ENCODE measurements at places on chromosomes 4 and X. TPM values are rescaled to one million over a fixed set of nuclear protein-coding genes. Genes with fewer than 3 reads are reported as not detected.

Gene MAGED1
- 192 TPM for total RNA-seq

Gene SULT1B1
- total RNA-seq, result 68.2 TPM

Gene ITIH6
- total RNA-seq, result not detected

Gene PCYT1B
- total RNA-seq, result 0.90 TPM

Gene LAP3
- total RNA-seq, result 73.7 TPM

Gene FGG
- total RNA-seq, result not detected

Gene FHDC1
- total RNA-seq, result 0.12 TPM

Gene DLG3
- total RNA-seq, result 2.4 TPM

Gene PPID
- 25.7 TPM for total RNA-seq
